Mesothelial cell of epicardium (in vitro differentiated cells): ENCODE measurements at places on chromosomes 7 and 10.

GRCh38 chr7:82054544-82054943, 284.7 kb upstream of the HGF start:
- DNase-seq, result no peak

- no peak for DNase-seq
Observed at GRCh38 chr7:106604303-106604924, 56.5 kb downstream of the CCDC71L start.

DNA sequence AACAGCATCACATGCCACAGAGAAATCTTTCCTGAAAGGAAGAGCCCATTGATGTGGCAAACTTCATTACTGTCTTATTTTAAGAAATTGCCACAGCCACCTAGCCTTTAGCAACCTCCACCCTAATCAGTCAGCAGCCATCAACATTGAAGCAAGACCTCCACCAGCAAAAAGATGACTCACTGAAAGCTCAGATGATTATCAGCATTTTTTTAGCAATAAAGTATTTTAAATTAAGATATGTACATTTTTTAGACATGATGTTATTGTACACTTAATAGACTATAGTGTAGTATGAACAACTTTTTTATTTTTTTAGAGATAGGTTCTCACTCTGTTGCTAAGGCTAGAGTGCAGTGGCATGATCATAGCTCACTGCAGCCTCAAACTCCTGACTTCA, 14.8 kb downstream of the STEAP1B start:
- DNase-seq, result no peak

- DNase-seq, result no peak
Observed at GRCh38 chr7:75649462-75649861, 89.3 kb downstream of the HIP1 start.

- DNase-seq, result no peak
Observed at GRCh38 chr7:126658684-126659083, 594.1 kb downstream of the GRM8 start.
